Skin of body (tissue), 3 donors: ENCODE measurements at places on chromosomes 13 and 19. TPM values are rescaled to one million over a fixed set of nuclear protein-coding genes. Genes with fewer than 3 reads are reported as not detected.

Gene GDF15
- 5.8 TPM for total RNA-seq

DNA sequence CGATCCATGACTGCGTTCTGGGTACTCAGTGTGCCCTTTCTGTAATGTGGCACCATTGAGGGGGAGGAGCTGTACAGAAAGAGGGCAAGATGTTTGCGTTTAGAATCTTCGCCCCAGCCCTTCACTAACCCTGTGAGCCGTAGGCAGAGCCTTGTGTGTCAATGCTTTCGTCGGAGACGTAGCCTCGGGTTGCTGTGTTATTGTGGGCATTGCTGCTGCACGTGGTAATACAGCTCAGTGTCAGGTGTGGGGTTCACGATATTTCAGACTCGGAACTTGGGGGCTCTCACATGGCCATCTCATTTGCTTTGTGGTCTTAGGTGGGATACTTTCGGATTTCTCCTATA is 6.1 kb downstream of the RPS9 start:
- no peak for DNase-seq

Gene DLEU7
- total RNA-seq, result 0.10 TPM

- DNase-seq, result no peak
Observed at GRCh38 chr13:110925023-110925612, 10.2 kb upstream of the ANKRD10 start.

GRCh38 chr13:45817833-45818232 is 33.7 kb downstream of the SIAH3 start:
- no peak for DNase-seq

- no peak for DNase-seq
Observed at GRCh38 chr19:47323872-47324271, 8.1 kb upstream of the C5AR2 start.

GRCh38 chr19:16397791-16398529 is 73.3 kb downstream of the KLF2 start:
- no peak for DNase-seq

DNA sequence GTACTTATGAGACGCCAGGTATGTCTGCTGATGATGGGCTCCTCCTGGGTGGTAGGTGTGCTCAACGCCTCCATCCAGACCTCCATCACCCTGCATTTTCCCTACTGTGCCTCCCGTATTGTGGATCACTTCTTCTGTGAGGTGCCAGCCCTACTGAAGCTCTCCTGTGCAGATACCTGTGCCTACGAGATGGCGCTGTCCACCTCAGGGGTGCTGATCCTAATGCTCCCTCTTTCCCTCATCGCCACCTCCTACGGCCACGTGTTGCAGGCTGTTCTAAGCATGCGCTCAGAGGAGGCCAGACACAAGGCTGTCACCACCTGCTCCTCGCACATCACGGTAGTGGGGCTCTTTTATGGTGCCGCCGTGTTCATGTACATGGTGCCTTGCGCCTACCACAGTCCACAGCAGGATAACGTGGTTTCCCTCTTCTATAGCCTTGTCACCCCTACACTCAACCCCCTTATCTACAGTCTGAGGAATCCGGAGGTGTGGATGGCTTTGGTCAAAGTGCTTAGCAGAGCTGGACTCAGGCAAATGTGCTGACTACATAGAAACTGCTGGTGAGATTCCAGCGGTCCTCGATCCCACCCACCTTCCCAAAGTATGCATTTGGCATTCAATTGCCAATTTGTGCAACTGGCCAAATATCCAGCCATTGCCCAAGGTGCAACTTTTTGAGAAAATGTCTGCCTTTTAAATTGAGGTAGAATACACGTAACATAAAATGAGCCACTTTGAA is 10.2 kb downstream of the OR2Z1 start:
- no peak for DNase-seq

Gene NFIC
- 27.6 TPM for total RNA-seq

DNA sequence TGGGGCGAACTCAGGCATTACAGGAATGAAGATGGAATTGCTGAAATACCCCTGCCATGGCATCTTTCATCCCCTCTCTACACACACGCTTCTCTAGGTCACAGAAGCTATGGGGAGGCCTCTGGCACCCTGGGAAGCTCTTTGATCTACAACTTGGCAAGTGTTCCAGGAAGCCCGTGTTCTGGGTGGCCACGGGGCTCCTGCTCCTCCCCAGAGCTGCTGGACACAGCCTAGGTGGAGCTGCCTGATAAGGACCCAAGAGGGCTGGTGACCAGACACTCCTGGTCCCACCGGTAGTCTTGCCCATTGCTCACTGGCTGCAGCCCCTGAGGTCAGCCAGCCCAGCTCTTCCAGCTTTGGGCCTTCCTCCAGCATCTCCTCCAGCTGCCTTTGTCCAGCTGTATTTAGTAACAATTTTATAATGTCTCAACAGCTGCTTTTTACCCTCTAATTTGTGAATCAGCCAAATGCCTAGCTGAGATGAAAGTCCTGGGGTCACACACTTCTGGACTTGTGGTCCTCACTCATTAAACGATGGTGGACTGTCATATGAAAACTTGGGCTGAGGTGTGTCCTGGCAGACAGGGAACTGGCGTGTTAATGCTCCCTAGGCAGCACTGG is 72.8 kb upstream of the SPATA13 start:
- DNase-seq, result no peak

- DNase-seq, result no peak
Observed at GRCh38 chr13:86665842-86666241, 866.6 kb upstream of the SLITRK6 start.

GRCh38 chr13:79187917-79188690 is 218.0 kb downstream of the RBM26 start:
- DNase-seq, result no peak

- no peak for DNase-seq
Observed at GRCh38 chr13:20125129-20125782, 35.6 kb downstream of the GJA3 start.

DNA sequence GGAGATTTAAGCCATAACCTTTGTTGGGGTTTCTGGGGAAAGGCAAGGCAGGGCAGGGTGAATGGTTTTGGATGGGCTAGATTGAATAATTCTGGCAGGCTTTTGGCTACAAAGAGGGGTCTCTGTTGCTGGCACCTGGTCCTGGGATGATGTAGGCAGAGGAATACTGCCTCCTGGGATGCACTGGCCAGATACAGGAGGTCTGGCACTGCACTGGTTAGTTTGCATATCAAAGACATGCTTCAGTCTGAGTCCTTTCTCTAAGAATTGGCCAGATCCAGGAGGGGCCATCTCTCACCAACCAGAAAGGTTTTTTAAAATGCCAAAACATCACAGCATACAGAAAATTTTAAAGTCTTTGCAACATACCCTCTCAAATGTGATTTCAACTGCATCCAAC is 8.0 kb upstream of the MEDAG start:
- no peak for DNase-seq

DNA sequence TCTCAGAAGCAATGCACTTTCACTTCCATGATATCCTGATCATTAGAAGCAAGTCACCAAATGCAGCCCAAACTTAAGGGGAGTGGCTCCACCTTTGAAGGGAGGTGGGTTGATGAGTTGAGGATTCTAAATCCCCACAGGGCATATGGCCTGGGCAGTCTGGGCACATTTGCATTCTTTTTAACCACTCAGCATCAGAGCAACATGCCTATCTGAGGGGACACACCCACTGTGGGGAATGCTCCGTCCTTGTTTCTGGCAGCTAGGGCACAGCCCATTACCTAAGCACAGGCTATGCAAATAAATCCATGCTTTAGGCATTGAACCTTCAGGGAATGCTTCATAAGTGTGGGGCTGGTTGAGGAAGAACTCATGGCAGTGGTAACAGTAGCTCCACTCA is 12.3 kb upstream of the SACS start:
- no peak for DNase-seq

GRCh38 chr19:12946731-12947496 is 1.3 kb downstream of the RAD23A start:
- no peak for DNase-seq

DNA sequence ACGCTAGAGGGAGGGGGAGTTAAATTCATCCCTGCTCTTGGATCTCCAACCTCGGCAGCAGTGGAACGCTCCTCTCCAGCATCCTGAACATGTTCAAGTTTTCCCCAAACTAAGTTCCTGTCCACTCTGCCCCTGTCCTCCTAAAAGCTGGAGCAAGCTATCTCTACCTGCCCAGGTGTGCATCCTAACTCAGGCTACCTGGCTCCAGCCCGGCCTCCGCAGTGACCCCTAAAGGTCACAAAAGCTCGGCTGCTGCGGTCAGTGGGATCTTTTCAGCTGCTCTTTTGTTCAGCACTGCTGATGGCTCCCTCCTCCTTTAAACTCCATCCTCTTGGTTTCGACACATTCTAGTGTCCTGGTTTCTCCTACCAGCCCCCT is 1.4 kb downstream of the DCUN1D2 start:
- DNase-seq, result no peak

- DNase-seq, result no peak
Observed at GRCh38 chr19:32861596-32861995, 8.0 kb downstream of the SLC7A9 start.

GRCh38 chr13:80374444-80374843 is 33.5 kb upstream of the SPRY2 start:
- peak; percentile 31 for DNase-seq

GRCh38 chr13:105783261-105783660 is 752.2 kb downstream of the EFNB2 start:
- DNase-seq, result no peak

DNA sequence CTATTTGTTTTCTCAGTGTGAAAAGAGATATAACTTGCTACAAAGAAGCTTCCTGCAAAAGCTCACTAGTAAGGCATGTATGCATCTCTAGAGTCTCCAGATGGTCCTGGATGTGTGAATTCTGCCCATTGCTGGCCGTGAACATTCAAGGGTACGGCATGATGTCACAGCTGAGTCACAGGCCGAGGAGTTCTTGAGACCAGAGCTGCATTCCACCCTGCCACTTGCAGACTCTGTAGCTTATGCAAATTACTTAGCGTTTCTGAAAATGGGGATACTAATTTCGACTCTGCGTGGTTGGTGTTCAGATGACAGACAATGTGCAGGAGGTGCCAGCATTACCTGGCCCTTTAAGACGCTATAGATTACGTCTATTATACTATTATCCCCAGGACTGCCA is 470.7 kb downstream of the ZNF536 start:
- no peak for DNase-seq

DNA sequence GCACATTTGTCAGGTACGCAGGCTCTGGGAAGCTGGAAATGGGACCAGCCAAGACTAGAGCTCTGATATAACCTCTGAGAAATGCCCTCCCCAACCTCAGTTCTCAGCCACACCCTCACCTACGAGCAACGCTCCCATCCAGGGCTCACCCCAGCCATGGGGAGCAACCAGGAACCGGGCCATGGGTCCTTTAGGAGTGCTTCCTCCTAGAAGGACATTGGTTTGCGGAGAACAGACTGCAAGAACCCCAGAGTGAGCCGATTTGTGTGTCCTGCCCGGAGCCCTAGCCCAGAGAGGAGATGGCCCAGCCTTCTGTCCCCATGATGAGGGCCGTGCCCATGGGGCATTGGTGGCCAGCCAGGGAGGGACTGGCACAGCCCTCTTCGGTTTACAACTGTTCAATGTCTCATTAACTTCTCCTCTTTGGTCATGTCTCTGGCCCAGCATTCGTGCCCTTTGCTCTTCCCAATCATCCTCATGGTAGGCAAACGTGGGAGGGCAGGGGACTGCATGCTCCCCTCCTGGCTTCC is 32.9 kb upstream of the IGSF23 start:
- DNase-seq, result no peak

Gene ZNF575
- total RNA-seq, result 0.79 TPM

Gene TRPC4
- 0.69 TPM for total RNA-seq

GRCh38 chr13:111382877-111383276 is 62.4 kb downstream of the TEX29 start:
- no peak for DNase-seq
